ENCODE measurements at places on chromosomes 6 and 20. TPM values are rescaled to one million over a fixed set of nuclear protein-coding genes. Genes with fewer than 3 reads are reported as not detected.

PRSS16 gene
- polyA plus RNA-seq = 0.45 TPM

GRCh38 chr20:32162351-32162750 is 45.2 kb downstream of the PLAGL2 start:
- DNase-seq = no peak

- DNase-seq = no peak
Measured at GRCh38 chr20:50095476-50096078, 17.4 kb downstream of the UBE2V1 start.

DNA sequence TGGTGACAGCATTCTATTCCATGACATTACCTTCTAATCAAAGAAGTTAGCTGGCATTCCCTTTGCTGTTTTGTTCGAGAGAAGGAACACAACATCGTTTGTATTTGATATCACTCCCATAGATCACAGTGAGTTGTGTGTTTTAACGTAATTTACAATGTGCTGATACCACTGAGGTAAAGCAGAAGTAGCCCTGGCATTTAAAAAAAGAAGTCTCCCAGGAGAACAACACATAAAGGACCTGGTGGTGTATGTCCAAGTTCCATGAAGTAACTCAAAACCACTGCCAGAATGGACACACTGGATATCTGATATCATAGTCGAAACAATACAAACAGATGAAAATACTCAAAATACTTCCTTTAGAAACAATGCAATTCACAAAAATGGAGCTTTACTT is 351.7 kb downstream of the RNGTT start:
- DNase-seq = no peak

GRCh38 chr6:169960521-169960885 is 209.1 kb downstream of the ERMARD start:
- DNase-seq = no peak

DNA sequence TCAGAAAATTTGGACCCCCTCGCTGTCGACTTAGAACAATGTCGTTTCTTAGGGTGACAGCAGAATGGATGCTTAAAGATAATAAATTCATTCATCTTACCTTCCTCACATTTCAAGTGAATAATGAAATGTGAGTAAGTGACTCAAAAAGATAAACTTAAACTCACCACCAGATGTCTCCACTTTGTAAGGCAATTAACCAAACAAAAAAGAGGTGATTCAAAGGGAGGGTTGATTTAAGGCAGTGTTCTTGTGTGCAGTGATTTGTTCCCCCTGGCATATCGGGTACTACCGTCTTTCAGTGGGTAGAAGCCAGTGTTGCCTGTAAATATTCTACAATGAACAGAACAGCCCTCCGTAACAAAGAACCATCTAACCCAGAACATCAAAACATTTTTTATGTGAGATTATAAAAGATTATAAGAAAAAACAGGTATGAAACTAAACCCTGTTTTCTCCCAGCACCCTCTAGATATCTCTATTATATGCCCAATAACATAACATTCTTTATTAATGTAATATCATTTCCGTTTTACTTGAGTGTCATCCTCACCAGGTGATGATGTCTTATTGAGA is 589.7 kb downstream of the CBLN4 start:
- peak; percentile 47 for DNase-seq

GRCh38 chr20:805713-806112 is 27.8 kb upstream of the FAM110A start:
- DNase-seq = no peak

GRCh38 chr6:43954311-43955131 is 172.7 kb downstream of the MRPL14 start:
- DNase-seq = no peak

- no peak for DNase-seq
Measured at GRCh38 chr6:43240950-43241349, 2.3 kb upstream of the TTBK1 start.

All from renal cortex interstitium (tissue), 15 donors.